PC-3 (cell line): ENCODE measurements at places on chromosomes 13 and 19. TPM values are rescaled to one million over a fixed set of nuclear protein-coding genes. Genes with fewer than 3 reads are reported as not detected.

- peak; percentile 79 for DNase-seq
- no peak overlapping the region for H3K4me3 ChIP-seq
- no peaks in the 10 kb centered on the region for H3K36me3 ChIP-seq
Measured at GRCh38 chr13:36530050-36530789, 97.9 kb downstream of the CCNA1 start.

CRLF1 gene
- 0.23 and 2.6 TPM in 2 replicates for total RNA-seq

- H3K4me3 ChIP-seq: no peak overlapping the region
- H3K36me3 ChIP-seq: no peaks in the 10 kb centered on the region
- peak; percentile 44 for DNase-seq
- H3K27ac ChIP-seq: no peak overlapping the region
- H3K4me1 ChIP-seq: no peaks in the 10 kb centered on the region
Measured at GRCh38 chr19:2371656-2372055, 11.6 kb downstream of the TMPRSS9 start.

FAM124A gene
- total RNA-seq: 1.1 and 1.6 TPM in 2 replicates

DNA sequence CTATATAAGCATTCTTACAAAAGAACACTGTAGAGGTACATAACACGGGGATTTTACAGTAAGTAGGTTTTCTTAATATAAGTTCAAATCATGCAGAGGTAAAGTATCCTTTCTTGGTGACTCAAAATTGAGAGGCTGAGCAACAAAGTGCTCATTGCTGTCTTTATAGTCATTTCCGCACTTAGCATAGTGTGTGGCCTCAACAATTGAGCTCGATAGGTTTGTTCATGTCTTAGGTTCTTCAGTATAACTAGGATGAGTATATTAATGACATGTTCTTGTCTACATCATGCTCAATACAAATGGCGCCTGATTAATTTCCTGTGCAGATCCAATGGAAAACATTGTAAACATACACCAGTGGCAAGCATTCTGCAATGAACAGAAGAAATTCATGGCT is 1.4 kb downstream of the WDFY2 start:
- peak overlapping the region; percentile 60; the same call in 1 of the 2 replicates for H3K27ac ChIP-seq
- peaks cover 33% of the 10 kb centered on the region for H3K4me1 ChIP-seq
- DNase-seq: peak; percentile 65
- H3K27me3 ChIP-seq: no peaks in the 10 kb centered on the region

- peak; percentile 36 for DNase-seq
- no peak overlapping the region for H3K27ac ChIP-seq
- no peak overlapping the region for H3K4me3 ChIP-seq
Measured at GRCh38 chr19:30046522-30046921, 104.5 kb downstream of the URI1 start.

DNA sequence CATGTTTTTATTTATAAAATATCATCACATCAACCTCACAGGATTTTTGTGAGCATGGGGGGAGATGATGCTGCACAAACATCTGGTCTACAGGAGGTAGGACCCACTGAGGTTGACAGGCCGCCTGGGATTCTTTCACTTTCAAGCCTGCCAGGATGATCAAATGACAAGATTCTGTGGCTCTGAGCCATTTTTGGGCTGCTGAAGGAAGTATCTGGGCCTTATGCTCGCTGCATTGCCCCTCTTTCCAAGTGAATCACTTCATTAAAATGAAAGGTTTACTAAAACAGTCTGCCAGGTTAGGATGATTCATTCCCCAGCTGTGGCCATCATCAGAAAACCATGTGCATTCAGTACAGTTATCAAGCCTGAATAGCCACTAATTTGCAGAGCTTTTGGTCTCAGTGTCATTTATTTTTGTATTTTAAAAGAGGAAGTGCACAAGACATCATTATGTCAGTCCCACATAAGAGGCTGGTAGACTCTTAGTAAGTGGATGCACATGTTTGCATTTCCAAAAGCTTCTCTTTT is 34.4 kb downstream of the STARD13 start:
- peaks cover 39% of the 10 kb centered on the region for H3K4me1 ChIP-seq
- H3K36me3 ChIP-seq: peaks cover 3% of the 10 kb centered on the region; the same call in 1 of the 2 replicates
- H3K27me3 ChIP-seq: no peaks in the 10 kb centered on the region
- peak overlapping the region; percentile 24; the same call in 1 of the 2 replicates for H3K4me3 ChIP-seq
- peak overlapping the region; percentile 64 for H3K27ac ChIP-seq

GRCh38 chr19:34499155-34499834 is 17.7 kb downstream of the WTIP start:
- H3K4me3 ChIP-seq: no peak overlapping the region
- no peaks in the 10 kb centered on the region for H3K27me3 ChIP-seq
- DNase-seq: no peak

DNA sequence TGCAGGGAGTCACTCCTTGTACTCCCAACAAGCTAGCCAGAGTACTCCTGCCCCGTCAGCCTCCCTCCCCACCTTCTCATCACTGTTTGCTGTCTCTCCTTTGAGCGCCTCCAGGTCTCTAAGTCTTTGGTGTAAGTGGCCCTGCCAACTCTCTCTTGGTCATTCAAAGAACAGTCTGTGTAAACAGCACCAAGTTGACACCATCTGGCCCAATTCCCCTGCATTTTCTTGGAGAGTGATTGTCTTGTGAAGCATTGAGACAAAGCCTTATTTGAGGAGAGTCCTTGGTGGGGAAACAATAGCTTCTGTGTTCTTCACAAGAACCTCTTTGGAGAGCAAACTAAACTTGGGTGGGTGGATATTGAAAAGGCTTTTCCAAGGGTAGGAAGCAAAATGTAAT is 114.6 kb upstream of the RNF113B start:
- H3K4me1 ChIP-seq: no peaks in the 10 kb centered on the region
- no peak overlapping the region for H3K4me3 ChIP-seq
- no peaks in the 10 kb centered on the region for H3K27me3 ChIP-seq

- DNase-seq: no peak
- H3K27ac ChIP-seq: no peak overlapping the region
- peaks cover 24% of the 10 kb centered on the region for H3K4me1 ChIP-seq
- no peaks in the 10 kb centered on the region for H3K36me3 ChIP-seq
- no peak overlapping the region for H3K4me3 ChIP-seq
- H3K27me3 ChIP-seq: no peaks in the 10 kb centered on the region
Measured at GRCh38 chr19:4538601-4538954, 1.3 kb downstream of the LRG1 start.

- H3K4me3 ChIP-seq: no peak overlapping the region
- H3K27me3 ChIP-seq: no peaks in the 10 kb centered on the region
Measured at GRCh38 chr13:100470866-100471505, 117.6 kb downstream of the GGACT start.

SHANK1 gene
- total RNA-seq: 0.12 and 0.47 TPM in 2 replicates

- peaks cover 65% of the 10 kb centered on the region for H3K27me3 ChIP-seq
- H3K4me3 ChIP-seq: no peak overlapping the region
- no peaks in the 10 kb centered on the region for H3K36me3 ChIP-seq
- DNase-seq: no peak
Measured at GRCh38 chr19:50739914-50740426, 16.8 kb downstream of the CLEC11A start.

GRCh38 chr13:35198613-35199200 is 256.6 kb downstream of the NBEA start:
- no peaks in the 10 kb centered on the region for H3K4me1 ChIP-seq
- H3K36me3 ChIP-seq: no peaks in the 10 kb centered on the region
- H3K4me3 ChIP-seq: no peak overlapping the region
- no peaks in the 10 kb centered on the region for H3K27me3 ChIP-seq

ATCAY gene
- not detected in 2 replicates for total RNA-seq

KIR2DL1 gene
- not detected in 2 replicates for total RNA-seq

CPB2 gene
- total RNA-seq: not detected in 2 replicates

DNA sequence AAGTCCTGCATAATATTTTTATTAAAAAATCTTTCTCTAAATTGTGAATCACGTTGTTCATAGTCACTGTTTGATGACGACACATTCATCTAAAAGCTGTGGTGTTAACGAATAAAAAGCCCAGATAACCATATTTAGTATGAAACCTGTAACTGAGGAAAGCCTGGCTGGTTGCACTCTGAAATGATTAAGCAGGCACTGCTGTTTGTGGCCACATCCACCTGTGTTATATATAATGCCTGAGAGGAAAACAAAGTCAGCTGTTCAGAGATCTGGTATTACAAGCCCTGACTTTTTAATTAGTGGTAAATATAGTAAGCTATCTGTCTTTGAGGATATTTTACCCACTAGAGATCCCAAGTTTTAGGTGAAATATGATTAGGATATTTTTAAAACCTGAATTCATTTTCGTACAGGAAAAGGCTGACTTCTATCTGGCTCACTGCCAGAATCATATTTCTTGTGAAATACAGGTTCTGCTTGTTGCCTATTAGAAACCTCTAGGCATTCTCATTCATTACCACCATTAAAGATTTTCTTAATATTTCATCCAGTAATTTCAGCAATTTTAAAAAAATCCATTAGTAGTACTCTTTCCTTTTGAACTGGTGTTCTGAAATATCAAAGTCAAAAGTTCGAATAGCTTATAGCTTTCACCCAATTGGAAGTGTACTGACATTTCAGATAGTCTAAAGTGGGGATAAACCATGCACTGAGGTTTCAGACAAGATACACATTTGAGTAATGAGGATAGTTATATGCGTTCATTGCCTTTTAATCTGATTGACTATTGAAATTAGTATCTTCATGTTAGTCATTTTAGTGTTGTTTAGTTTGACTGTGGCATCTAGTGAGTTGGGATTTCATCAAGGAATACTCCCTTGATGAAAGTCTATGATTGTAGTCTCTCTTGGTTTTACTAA is 79.7 kb downstream of the LMO7 start:
- peak; percentile 41 for DNase-seq
- no peaks in the 10 kb centered on the region for H3K36me3 ChIP-seq
- H3K4me1 ChIP-seq: peaks cover 18% of the 10 kb centered on the region
- no peaks in the 10 kb centered on the region for H3K27me3 ChIP-seq

DNA sequence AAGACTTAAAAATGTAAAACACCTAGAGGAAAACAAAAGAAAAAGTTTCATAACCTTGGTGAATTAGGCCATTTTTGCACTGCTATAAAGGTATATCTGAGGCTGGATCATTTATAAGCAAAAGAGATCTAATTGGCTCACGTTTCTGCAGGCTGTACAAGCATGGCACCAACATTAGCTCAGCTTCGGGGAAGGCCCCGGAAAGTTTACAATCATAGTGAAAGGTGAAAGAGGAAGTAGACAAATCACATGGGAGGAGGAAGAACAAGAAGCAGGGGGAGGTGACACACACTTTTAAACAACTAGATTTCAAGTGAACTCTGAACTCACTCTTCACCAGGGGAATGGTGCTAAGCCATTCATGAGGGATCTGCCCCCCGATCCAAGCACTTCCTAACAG is 1358.5 kb upstream of the PCDH9 start:
- H3K4me3 ChIP-seq: no peak overlapping the region
- DNase-seq: no peak
- no peaks in the 10 kb centered on the region for H3K27me3 ChIP-seq
- no peaks in the 10 kb centered on the region for H3K4me1 ChIP-seq
- H3K36me3 ChIP-seq: no peaks in the 10 kb centered on the region

GRCh38 chr13:77745784-77746183 is 48.3 kb downstream of the SLAIN1 start:
- H3K27ac ChIP-seq: no peak overlapping the region
- no peaks in the 10 kb centered on the region for H3K4me1 ChIP-seq
- H3K27me3 ChIP-seq: no peaks in the 10 kb centered on the region
- no peaks in the 10 kb centered on the region for H3K36me3 ChIP-seq
- H3K4me3 ChIP-seq: no peak overlapping the region

HIF3A gene
- not detected in 2 replicates for total RNA-seq

DNA sequence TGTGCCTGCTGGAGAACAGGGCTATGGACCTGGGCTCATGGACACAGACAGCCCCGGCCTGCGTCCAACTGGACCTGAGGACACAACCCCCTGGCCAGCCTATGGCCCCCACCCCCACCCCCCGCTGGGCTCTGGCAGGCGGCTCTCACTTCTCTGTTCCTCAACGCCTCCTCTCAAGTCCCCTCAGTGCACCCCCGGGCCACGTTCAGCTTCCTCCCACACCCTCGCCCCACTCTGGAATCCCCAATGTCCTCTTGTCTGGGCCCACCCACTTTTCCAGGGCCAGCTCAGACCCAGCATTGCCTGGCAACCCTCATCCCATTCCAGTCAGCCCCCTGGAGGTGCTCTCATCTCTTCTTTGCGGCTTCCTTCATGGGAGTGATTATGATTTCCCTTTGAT is 130.2 kb upstream of the SPACA7 start:
- no peak overlapping the region for H3K27ac ChIP-seq
- H3K27me3 ChIP-seq: peaks cover 62% of the 10 kb centered on the region
- no peaks in the 10 kb centered on the region for H3K36me3 ChIP-seq
- DNase-seq: no peak
- no peak overlapping the region for H3K4me3 ChIP-seq

DNA sequence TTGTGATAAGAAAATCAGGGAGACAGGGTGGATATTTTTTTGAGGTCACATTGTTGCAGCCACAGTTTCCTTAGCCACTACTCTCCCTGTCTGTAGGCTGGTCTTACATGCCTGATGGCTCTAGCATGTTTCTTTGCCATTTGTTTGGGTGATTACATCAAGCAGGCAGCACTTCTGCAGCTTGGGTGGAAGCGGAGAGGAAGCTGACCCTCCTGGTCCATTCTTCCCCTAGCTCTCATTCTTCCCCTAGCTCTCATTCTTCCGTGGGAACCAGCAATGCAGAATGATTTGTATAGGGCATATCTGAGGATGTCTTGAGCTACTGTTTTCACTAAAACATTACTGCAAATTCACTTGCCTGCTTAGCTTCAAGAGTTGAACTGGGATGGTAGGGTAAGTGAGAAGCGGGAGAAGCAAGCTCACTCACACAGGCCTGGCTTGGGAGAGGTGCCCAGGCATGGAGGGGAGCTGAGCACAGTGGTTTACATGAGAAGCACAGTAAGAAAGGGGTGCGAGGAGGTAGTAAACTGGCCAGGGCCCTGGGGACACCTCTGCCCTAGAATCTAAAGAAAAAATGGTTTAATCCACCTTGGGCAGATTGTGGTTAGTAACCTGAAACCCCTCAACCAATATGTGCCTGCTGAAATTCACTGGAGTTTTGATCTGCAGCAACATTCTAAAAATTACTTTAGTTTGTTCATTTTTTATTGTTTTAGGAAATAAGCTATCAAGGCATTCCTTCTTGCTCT is 538.9 kb downstream of the RFC3 start:
- no peak for DNase-seq
- H3K4me3 ChIP-seq: no peak overlapping the region
- H3K36me3 ChIP-seq: no peaks in the 10 kb centered on the region
- no peaks in the 10 kb centered on the region for H3K27me3 ChIP-seq

DNA sequence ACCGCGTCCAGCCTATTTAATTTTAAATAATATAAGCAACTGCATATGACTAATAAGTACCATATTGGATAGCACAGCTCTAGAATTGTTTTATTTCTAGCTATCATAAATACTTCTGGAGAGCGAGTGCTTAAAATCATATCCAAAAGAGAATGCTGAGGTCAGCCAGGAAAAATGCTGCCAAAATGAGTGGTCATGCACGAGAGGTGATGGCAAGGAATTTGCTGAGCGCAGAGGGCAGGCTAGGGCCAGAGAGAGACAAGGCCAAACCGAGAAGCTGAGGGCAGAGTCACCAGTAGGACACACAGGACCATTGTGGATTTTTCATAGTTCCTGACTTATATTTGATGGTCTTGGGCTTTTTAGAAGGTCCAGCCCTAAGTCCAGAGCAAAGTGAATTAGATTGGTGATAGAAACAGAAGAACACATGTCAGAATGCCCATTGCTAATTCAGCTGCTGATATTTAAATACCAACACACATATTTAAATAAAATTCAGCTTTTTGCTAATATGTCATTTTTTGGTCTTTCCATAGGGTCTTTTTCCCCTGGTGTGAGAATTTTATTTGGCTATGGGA is 33.6 kb upstream of the UBL3 start:
- H3K27ac ChIP-seq: no peak overlapping the region
- no peaks in the 10 kb centered on the region for H3K4me1 ChIP-seq
- H3K27me3 ChIP-seq: no peaks in the 10 kb centered on the region
- H3K4me3 ChIP-seq: no peak overlapping the region
